MCF 10A (cell line): ENCODE measurements at places on chromosomes 11 and 22. TPM values are rescaled to one million over a fixed set of nuclear protein-coding genes. Genes with fewer than 3 reads are reported as not detected.

PDE3B gene
- 0.23 and 0.32 TPM in 2 replicates for total RNA-seq

EPS8L2 gene
- total RNA-seq, result 109 and 119 TPM in 2 replicates

TMPRSS13 gene
- not detected in 2 replicates for total RNA-seq

CD82 gene
- 50.9 and 114 TPM in 2 replicates for total RNA-seq

GGTLC2 gene
- not detected in 2 replicates for total RNA-seq

TCN2 gene
- total RNA-seq, result 1.2 and 1.4 TPM in 2 replicates

ATG16L2 gene
- 9.9 and 11.2 TPM in 2 replicates for total RNA-seq

LRRN4CL gene
- 0.42 and 0.81 TPM in 2 replicates for total RNA-seq

DNA sequence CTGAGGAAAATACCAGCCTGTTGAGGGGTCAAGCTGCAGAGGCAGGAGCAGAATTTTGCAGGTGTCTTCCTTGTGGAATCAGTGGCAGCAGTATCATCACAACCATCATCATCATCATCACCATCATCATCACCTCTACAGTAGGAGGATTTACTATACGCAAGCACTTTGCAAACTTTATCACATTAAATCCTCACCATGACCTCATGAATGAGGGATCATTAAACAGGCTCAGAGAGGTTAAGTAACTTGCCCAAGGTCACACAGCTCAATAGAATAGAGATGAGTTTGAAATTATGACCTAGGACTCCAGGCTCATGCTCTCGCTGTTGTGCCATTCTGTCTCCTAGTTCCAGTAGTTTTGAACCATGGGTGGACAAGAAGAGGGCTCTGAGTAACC, 25.6 kb downstream of the PTPN5 start:
- DNase-seq, result no peak

DNA sequence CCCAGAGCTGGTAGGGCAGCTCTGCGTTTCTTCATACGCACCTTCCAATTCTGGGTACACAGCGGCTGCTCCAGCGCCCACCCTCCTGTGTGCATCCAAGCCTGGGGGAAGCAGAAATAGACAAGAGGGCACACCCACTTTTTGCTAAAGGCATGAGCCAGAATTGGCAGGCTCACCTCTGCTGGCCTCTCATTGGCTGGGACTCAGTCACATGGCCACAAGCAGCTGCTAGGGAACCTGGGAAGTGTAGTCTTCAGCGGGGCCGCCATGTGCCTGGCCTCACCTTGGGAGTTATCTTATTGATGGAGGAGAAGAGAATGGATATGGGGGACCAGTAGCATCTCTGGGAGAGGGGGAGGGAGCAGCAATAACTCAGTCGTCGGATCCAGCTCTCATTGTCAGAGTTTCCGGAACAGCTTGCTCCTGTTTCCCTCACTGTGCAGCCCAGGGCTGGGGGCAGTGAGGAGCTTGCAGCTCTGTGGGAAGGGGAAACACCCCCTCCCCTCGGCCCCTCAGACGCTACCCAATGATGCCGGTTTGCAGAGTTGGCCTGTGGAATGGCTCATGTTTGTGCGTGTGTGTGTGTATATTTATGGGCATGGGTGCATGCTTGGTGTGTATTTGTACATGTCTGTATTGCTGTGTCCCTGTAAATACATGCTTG, 11.8 kb upstream of the MIEF1 start:
- DNase-seq, result peak; percentile 86

- DNase-seq, result no peak
Observed at GRCh38 chr11:117188620-117189081, 10.1 kb downstream of the SIDT2 start.

GRCh38 chr11:29527391-29527936, 489.4 kb downstream of the KCNA4 start:
- DNase-seq, result peak; percentile 93

DNA sequence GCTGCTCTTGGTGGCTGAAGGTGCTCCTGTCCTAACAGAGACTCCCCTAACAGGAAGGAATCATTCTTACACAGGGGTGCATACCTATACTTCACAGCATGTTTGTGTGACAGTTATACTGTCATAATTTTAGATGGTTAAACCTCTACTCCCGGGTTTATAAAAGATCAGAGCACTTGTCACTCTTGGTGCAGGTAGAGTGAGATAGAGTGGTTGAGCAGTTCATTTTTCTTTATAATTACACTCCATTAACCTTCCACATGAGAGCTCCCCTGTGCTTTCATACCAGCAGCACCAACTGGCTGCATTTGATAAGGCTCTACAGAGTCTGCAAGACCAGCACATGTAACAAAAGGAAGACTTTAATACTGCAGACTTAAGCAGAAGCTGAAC, 72.9 kb downstream of the LARGE2 start:
- DNase-seq, result no peak

DNA sequence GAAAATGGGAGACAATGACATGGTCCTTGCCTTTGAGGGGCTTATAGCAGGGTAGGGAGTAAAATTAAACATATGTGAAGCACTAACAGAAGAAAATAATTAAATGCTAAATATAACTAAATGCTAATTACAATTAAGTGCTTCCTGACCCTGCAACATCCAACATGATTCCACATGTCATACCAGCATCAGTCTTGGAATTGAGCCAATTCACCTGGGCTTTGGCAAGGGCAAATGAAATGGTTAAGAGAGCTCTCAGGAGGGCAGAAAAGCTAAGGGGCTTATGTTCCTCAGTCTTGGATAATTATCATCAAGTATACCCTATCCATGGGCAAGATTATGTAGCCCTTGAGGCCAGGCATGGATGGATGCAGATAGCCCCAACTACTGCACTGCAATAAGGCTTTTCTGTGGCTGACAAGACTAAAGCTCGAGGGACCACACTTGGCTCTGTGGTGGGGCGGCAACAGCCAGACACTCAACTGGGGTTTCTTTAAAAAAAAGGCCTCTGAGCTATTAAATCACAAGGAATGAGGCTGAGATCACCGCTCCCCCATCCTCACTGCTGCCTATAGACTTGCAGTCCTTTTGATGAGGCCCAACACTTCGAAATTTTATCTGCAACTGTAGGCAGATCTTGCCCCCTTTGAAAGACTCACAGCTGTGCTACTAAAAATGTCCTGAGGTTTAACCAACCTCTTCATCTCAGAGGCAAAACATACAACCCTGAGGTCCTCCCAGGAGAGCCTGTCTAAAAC, 39.0 kb downstream of the IL18BP start:
- peak; percentile 47 for DNase-seq

DNA sequence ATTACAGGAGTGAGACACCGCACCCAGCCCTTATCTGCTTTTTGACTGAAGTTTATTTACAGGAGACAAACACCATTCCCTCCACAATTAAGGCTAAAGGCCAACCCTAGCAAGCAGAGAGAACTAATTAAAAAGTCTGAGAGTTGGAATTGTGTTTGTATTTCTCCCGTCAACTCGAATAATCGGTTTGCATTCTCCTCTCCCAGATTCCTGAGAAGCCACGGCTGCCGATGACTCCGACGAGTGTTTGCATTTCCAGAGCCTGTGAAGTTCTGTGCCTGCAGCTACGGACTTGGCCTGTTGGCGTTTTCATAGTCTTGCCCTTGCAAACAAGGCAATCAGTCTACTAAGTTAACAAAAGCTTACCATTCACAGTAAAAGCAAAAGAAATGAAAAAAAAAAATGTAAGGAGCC, 73.2 kb upstream of the NUP50 start:
- DNase-seq, result no peak

DNA sequence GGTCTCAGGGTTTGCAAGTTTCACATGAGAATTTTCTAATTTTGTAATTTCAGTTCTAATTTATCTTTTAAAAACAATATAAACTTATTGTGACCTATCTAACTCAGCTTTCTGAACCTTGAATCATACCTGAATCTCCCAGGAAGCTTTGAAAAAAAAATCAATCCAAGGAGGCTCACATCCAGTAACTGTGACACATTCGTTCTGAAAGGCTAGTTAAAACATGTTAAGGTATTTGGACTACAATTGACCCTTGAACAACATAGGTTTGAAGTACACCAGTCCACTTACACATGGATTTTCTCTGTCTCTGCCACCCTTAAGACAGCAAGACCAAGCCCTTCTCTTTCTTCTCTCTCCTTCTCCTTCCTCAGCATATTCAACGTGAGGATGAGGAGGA, 40.0 kb downstream of the DDI1 start:
- DNase-seq, result peak; percentile 82

GRCh38 chr11:85661972-85662664, 2.8 kb downstream of the CREBZF start:
- DNase-seq, result no peak

GRCh38 chr22:29815580-29815979, 22.5 kb downstream of the ASCC2 start:
- no peak for DNase-seq

DNA sequence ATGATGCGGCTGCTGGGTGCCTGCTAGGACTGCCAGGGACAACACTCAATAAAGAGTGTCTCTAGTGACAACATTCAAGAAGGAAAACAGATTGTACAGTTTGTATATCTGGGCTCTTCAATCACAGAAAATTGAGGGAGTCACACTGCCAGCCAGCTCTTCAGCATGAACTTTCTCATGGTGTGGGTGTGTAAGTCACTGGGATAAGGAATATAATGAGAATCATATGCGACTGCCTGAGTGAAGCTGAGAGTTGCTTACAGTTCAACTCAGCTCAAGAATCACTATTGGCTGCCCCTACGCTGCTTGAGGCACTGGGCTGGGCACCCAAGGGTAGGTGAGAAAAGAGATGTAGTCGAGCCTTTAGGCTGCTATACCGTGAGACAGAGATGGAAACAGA, 328.1 kb upstream of the PITPNB start:
- DNase-seq, result no peak

DNA sequence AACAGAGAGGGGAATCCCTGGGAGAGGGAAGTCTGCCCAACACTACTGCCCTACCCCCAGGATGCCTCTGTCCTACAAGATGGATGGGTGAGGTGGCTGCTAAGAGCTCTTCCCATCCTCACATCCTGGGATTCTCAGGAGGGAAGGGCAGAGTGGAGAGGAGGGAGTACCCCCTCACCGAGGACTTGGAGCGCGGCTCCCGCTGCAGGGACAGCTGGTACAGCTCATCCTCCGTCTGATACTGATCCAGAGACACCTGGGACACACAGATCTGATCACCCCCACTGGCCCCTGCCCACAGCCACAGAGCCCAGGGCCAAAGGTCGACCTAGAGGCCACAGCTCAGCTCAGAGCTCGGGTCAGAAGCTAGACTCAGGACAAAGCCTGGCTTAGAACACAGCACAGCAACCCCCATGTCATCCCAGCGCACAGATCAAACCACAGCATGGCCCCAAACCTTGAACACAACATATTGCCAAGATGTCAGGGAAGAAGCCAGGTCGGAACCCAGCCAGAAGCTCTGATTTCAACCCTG, 8.2 kb downstream of the RASGRP2 start:
- no peak for DNase-seq

- DNase-seq, result no peak
Observed at GRCh38 chr11:73374151-73374550, 2.0 kb upstream of the RELT start.

DNA sequence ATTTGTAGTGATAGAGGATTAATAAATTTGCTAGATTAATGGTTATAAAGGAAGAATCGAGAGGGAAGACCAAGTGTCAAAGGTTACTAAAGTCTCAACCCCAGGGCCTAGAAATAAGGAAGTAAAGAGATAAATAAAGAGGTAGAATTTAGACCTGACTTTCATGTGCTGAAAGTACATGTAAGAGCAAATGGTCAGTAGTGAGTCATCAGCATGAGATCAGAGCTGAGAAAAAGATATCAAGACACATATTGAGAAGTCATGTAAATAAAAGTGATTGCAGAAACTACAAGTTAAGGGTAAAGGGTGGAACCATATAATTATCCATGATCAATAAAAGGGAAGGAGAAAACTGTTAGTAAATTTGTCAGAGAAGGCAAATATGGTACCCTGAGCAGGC, 1.4 kb upstream of the OR8B8 start:
- no peak for DNase-seq

DNA sequence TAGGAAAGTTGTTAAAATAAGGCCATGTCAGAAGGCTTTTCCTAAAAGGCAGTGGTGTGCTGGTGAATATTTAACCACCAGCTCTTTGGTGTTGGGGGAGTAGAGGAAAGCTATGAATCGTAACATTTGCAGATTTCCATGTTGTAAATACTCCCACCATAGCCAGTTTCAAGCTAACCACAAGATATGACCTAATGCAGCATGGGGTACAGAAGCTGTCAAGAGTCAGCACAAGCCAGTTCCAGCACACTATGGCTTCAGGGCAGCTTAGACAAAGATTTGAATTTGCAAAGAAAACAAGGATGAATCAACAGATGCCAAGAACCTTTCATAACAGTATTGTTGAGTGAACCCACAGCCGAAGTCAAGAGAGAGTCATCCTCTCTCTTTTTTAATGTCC, 40.0 kb downstream of the COMMD9 start:
- DNase-seq, result peak; percentile 89

DNA sequence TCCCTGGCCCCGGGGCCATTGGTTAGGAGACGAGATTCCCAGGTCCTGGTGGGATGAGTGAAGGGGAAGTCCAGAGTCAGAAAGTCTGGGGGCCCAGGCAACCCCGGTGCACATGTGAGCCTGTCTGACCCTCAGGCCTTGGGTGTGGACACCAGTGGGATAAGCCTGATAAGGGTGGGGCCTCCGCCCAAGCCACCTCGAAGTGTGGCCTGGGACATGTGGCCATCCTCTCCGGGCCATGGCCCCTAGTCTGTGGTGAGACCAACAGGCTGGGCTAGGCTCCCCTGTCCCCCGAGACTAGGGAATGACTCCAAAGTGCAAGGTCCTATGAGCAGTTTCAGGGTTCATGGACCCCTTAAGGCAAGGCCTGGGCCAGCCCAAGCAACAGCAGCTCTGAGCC, 6.3 kb downstream of the CABP7 start:
- no peak for DNase-seq

DNA sequence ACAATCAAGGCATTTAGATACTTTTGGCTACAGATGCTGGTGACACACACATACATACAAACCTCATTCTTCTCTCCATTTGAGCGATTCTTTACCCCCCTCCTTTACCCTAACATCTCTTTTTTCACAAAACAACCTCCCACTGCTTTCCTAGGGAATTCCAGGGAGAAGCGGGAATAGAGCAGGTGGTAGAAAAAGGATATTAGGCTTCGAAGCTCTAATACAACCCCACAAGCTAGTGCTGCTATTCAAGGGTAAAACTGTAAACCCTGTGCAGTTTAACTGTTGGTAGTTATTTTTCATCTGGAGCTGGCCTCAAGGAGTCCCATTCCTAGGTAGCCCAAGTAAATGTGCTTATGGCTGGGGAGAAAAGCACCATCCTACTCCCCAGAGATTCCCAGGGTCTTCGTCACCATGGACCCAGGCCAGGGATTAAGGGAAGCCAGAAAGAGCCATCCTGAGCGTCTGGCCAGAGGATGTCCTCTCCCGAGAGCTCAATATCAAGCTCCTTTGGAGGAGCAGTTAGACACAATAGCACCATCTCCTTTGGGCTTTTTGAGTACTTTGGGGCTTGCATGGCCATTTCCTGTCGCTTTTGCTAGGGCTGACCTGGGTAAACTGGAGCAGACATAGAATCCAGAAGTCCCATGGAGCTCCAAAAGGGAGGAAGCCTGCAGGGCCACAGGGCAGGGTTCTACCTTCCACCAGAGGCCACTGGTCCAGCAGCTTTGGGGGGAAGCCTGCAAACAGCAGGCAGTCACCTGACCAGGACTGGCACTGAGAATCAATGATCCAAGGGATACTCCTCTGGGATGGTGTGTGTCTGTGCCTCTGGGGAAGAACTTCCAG, 3.1 kb downstream of the MAML2 start:
- peak; percentile 19 for DNase-seq

- DNase-seq, result no peak
Observed at GRCh38 chr11:121592708-121593107, 139.9 kb upstream of the SORL1-AS1 start.
